Stimulated activated CD4-positive, alpha-beta T cell treated with anti-CD3 and anti-CD28 coated beads, Interleukin-15, amount 100 ng/mL, for 48 hours (primary cell): ENCODE measurements at places on chromosomes 12 and 14.

DNA sequence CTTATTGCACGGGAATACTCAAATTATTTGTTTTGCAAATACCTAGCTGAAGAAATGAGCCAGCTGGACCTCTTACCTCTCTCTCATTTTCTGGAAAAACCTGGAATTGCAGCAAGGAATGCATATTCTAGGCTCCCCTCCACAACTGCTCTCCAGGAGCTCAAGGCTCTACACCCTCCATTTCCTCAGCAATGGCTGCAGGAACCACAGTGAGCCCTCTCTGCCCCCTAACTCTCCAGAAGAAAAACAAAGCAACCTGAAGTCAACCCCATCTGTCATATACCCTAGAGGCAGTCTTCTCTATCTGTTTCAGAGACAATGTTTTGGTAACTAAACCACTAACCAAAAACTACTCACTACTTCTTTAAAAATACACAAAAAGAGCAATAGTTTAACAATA lies 221.6 kb downstream of the SLC25A21 start:
- no peak for DNase-seq

DNA sequence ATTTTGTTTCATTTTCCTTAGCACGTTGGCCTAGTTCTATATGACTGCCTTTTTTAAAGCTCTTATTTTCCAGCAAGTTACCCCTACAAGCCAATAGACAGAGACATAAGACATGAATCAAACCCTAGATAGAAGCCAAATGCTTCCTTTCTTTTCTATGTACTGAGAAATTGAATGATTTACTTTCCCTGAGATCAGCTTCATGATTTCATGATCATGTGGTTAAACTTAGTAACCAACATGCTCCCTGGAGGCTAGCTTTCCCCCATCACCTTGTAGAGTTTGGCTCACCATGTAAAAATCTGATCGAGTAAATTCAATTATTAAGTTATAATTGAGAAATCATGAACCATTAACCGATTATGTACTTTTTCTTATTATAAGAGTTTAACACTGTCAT lies 148.1 kb upstream of the LRIG3 start:
- DNase-seq = no peak

DNA sequence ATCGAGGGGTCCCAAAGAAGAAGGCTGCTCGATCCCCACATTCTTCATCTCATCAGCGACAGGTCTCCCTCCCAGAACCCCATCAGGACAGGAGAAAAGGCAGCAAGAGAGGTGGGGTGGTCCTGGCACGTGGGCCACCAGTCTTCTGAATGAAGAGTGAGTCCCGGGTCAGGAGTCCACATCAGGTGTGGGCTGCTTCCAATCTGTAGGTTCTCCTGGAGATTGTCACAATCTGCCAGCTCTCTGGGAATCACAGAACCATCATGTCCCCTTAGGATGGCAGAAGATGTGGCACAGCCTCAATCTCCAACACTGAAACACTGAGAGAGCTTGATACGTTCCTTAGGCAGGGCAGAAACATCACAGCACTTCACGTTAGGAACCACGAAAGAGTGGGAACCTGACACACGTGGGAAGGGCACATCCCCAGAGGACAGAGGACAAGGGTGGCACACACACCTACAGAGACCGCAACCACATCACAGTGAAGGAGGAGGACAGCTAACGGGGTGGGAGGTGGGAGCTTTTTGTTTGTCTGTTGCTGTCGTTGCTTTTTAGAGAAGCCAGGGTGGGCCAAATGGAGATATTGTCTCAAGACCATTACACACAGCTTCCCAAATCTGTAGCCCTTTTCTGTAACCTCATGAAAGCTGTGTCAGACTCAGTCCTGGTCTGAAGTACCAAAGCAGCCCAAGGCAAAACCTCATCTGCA lies 284.5 kb downstream of the DPF3 start:
- no peak for DNase-seq

DNA sequence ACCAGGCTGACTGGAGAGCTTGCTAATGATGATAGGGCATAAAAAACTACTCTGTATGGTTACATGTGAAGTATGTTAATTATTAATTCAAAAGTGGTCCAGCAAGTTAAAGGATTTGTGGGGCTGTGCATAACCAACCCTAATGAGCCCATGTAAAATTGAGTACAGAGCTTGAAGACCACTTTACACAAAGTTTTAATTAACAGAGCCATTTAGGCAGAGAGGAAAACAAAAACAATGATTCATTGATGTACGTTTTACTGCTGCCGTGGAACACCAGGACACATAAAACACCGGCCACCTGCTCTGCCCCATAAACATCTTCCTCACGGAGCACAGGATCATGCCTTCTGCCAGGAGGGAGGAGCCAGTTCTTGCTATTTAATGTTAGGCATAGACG lies 83.5 kb downstream of the RIMBP2 start:
- no peak for DNase-seq

- DNase-seq = no peak
Observed at GRCh38 chr12:3641428-3642018, 111.4 kb downstream of the CRACR2A start.

- DNase-seq = no peak
Observed at GRCh38 chr12:120956579-120957300, 21.6 kb upstream of the HNF1A start.

- DNase-seq = no peak
Observed at GRCh38 chr14:99579120-99579836, 24.7 kb downstream of the CCDC85C start.

DNA sequence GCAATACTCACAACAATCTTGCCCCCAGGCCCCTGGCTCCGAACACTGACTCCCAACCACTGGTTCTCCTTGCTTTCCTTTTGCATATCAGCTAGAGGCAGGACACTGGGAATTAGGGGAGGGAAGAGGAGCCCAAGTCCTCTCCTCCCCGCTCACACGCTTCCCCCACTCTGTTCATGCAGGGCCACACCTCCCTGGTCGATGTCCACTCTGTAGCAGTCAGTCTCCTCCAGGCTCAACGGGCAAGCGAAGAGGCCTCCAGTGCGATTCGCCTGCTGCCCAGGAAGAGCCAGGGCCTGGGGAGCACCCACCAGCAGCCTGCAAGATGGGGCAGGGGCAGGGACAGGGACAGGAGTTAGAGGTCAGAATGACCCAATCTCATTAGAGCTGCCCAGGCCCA lies 4.8 kb downstream of the ITGA7 start:
- DNase-seq = no peak

DNA sequence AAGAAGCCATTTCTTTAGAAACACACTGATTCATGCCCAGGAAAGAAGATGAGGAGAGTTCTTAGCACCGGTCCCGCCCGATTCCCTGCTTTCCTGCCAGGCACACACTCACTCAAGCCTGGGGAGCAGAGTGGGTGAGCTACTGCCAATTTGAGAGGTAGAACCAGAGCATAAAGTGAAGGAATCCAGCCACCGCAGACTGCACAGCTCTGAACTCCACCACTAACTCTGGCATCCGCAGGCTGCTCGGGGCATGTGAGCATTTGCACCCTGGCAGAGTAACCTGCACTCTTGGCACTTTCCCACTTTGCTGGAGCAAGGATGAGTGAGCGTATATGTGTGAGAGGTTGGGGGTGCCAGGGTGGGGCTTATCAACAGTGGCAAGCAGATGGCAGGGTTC lies 4.0 kb upstream of the SYNDIG1L start:
- DNase-seq = no peak

DNA sequence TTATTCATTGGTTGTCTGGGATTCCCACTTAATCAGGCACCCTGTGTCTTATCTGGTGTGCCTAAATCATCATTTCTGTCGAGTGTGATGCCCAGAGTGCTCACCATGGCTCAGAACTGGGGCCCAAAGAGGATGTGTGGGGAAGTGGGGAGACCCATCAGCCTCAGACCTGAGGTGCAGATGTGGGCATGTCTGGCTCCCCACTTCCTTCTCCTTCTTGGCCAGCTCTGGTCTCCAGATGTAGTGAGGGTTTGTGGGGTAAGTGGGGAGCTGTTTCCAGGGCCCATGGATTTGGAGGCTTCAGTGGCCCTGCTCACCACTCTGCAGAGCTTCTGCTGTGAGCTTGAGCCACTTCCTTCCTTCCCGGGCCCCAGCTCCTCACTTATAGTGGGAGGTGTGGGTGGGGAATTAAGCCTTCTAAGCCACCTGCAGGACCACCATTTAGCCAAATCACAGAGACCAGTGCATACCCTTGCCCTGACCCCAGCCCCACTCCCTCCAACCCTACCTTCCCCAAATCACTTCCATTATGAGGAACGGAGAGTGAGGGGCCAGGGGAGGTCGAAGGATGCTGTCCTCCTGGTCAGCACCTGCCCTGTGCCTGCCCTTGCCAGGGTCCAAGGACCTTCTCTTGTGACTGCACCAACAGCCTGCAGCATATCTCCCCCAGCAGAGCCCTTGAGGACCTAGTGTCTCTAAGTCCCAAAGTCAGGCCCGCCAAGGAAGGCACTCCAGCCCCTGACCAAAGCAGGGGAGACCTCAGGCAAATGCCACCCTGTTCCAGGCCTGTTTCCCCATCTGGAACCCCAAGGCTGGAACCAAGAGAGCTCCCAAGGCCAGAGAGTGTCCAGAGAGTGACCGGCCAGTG lies 278.2 kb upstream of the RTL1 start:
- no peak for DNase-seq

- no peak for DNase-seq
Observed at GRCh38 chr12:102513739-102514138, 33.4 kb upstream of the IGF1 start.

DNA sequence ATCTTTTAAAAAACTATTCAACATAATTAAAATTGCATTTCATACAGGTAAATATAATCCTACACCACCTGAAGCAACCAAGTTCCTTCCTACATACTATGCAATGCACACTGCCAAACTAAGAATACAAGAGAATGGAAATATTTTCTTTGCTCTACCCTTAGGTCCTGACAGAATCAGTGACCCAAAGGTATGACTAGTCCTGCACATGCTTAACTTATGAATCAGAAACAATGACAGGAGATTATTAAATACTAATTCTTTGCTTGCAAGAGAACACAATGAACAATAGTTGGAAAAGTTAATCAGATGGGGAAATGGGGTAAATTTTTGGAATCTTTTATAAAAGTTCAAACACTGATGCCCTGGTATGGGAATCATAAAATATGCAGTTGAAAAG lies 220.1 kb downstream of the SOX5 start:
- DNase-seq = no peak
